CD4-positive, alpha-beta T cell treated with Interleukin-15 for 1 hour (primary cell): ENCODE measurements at places on chromosomes 5 and 9.

DNA sequence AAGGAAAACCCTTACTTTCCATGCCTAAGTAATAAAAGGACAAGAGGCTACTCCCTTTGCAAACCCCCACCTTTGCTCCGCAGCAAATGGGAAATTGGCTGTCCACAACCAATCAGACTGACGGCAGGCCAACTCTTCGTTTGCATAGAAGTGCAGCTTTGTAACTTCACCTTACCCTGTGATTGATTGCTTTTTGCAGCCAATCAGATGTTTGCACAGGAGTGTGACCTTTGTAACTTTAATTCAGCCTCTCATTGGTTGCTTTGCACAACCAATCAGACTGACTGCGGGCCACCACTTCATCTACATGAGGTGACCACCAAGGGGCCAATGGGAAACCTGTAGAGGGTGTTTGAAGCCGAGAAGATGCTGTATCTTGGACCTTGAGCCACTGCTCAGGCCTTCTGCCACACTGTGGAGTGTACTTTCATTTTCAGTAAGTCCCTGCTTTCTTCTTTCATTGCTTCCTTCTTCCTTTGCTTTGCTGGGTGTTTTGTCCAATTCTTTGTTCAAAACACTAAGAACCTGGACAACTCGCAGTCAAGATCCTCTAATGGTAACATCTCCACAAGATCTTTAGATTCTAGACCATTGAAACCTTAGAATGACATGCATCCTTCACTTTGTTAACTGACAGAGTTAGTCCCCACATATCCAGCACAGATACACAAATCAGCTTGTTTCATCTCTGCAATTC, 51.3 kb upstream of the FREM1 start:
- no peak for DNase-seq

- peak; percentile 39 for DNase-seq
Observed at GRCh38 chr5:39164016-39164415, 55.3 kb downstream of the FYB1 start.

- peak; percentile 20 for DNase-seq
Observed at GRCh38 chr9:72294936-72295335, 70.1 kb downstream of the ZFAND5 start.

GRCh38 chr5:83562071-83562606, 90.6 kb downstream of the VCAN start:
- DNase-seq: no peak

GRCh38 chr5:67699560-67699959, 503.0 kb upstream of the CD180 start:
- DNase-seq: no peak

DNA sequence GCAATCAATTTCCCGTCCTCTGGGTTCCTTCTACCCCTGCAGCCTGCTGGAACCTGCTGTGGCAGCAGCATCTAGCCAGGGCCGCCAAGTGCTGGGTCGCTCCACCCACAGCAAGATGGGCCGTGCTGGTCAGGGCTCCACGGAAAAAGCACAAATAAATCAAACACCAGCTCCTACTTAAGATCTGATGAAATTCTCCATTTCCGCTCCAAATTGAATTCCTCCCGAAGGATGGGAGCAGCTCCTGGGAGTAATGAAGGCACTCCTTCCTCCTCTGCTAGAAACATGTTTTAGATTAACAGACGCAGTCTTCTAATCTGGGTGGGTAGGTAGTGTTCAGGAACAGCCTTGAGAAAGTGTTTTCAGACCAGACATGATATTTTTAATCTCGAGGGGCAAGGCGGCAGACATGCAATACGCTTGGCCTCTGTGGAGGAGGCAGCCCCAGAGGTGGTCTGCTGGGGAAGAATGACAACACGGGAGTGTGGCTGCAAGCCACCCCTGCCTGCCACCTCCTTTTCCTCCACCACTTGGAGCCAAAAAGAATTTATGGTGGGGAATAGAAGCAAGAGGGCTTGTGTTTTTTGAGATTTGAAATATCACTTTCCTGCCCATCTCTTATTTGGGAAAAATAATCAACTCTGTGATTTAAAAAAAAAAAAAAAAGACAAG, 194.1 kb downstream of the AOPEP start:
- DNase-seq: no peak

DNA sequence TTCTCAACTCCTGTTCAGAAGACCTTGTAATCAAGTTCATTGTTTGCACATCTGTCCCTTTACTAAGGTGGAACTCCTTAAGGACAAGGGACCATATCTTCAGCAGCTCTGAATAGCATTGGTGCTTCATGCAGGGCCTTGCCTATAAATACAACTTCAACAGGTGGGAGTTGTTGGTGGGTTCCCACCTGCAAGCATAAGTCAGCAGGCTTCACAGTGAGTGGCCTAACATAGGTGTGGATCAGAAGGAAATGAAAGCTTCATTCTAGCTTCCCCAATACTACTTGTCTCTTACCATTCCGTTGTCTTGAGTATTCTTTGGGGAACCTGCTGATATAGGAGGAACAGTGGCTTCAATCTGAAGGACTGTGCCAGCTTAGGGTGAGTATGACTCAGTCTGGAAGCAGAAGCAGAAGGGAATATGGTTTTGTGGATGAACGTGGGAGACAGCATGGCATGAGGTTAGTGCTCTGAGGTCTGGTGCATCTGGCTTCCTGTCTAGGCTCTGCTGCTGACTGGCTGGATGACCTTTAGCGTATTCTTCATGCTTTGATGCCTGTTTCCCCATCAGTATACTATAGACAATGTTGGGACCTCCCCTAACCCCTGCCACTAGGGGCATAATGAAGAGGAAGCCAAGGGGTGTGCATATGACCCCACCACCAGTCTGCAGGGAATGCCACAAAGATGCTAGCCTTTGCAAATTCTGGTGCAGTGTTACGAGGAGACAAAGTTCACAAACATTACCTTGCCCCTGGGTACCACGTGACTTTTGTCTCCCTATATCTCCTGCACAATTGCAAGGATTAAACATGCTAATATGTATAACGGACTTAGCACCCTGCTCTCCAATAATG, 192.3 kb downstream of the PALM2AKAP2 start:
- DNase-seq: peak; percentile 59

- DNase-seq: no peak
Observed at GRCh38 chr5:20353499-20353898, 365.5 kb upstream of the CDH18 start.

DNA sequence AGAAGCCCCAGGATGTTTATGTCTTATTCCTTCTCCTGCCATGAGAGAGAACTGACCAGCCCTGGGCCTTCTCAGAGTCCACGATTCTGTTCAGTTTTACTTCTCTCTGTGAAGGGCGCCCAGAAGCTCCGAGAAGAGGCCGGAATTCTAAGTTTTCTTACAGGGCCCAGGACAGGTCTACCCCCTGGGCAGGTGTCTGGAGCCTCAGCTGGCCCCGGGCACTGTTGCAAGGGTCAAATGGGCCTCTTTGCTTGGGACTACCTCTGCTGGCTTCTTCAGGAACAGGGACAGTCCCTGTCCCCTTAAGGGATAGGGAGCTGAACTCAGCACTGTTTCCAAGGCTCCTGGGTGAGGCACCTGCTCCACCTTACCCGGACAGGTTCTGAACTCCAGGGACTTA, 55.0 kb downstream of the RASGEF1C start:
- DNase-seq: no peak

- DNase-seq: peak; percentile 54
Observed at GRCh38 chr5:40428126-40428525, 251.6 kb upstream of the PTGER4 start.

- DNase-seq: no peak
Observed at GRCh38 chr9:37407468-37407867, 15.0 kb upstream of the GRHPR start.

- DNase-seq: no peak
Observed at GRCh38 chr9:129559506-129559881, 61.4 kb downstream of the C9orf50 start.

- DNase-seq: no peak
Observed at GRCh38 chr5:176851871-176852658, 41.7 kb downstream of the UNC5A start.

- DNase-seq: no peak
Observed at GRCh38 chr5:38843665-38844064, 2.1 kb upstream of the OSMR start.

- peak; percentile 4 for DNase-seq
Observed at GRCh38 chr9:89495824-89496560, 1.9 kb downstream of the SEMA4D start.
